Liver (tissue), 10 donors: ENCODE measurements at places on chromosomes 5 and 9. TPM values are rescaled to one million over a fixed set of nuclear protein-coding genes. Genes with fewer than 3 reads are reported as not detected.
A peak's percentile ranks its signal among the peaks of the same experiment; 100 is the strongest.

- DNase-seq: no peak
Measured at GRCh38 chr5:59483971-59484472, 409.5 kb downstream of the PDE4D start.

GRCh38 chr9:83342006-83342405, 196.2 kb downstream of the FRMD3 start:
- no peak for DNase-seq

- no peak for DNase-seq
Measured at GRCh38 chr5:136055612-136056309, 27.0 kb downstream of the TGFBI start.

- no peak for DNase-seq
Measured at GRCh38 chr9:77773381-77773780, 125.3 kb upstream of the GNA14 start.

GRCh38 chr5:116409591-116410296, 164.9 kb downstream of the SEMA6A start:
- no peak for DNase-seq

- DNase-seq: no peak
Measured at GRCh38 chr5:95799191-95799835, 23.2 kb downstream of the GLRX start.

DNA sequence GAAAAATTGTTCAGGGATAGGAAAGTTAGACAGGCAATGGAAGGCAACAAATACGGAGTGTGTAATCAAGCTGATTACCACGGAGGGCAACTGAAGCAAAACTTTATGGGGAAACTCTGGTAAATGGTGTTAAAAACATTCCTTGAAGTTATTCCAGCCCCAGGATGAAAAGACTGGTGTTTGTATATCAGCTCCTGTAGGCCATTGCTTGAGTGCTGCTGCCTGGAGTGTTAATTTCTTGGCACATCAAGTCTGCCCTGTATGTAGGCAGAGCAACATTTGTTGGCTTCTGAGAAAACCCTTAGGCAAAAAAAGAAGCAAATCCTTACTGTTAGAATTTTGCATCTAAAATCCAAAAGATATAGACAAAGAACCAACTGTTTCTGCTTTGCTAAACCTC, 686.5 kb upstream of the ACO1 start:
- DNase-seq: no peak

DNA sequence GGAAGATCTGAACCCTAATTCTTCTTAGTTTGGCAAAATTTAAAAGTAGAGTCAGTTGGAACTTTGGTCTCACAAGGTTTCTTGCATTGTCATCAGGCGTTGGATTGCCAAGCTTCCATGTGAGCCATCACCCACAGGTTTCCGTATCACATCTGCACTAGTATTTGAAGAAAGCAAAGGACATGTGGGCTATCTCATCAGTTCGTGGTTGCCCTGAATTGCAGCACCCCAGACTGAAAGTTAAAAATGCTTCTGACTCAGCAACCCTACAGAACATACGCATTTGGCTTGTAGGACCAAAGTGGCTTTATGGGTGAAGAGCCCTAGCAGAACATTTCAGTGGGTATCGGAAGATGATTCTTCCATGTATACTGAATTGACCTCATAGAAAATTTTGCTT, 358.0 kb downstream of the ENC1 start:
- no peak for DNase-seq

DNA sequence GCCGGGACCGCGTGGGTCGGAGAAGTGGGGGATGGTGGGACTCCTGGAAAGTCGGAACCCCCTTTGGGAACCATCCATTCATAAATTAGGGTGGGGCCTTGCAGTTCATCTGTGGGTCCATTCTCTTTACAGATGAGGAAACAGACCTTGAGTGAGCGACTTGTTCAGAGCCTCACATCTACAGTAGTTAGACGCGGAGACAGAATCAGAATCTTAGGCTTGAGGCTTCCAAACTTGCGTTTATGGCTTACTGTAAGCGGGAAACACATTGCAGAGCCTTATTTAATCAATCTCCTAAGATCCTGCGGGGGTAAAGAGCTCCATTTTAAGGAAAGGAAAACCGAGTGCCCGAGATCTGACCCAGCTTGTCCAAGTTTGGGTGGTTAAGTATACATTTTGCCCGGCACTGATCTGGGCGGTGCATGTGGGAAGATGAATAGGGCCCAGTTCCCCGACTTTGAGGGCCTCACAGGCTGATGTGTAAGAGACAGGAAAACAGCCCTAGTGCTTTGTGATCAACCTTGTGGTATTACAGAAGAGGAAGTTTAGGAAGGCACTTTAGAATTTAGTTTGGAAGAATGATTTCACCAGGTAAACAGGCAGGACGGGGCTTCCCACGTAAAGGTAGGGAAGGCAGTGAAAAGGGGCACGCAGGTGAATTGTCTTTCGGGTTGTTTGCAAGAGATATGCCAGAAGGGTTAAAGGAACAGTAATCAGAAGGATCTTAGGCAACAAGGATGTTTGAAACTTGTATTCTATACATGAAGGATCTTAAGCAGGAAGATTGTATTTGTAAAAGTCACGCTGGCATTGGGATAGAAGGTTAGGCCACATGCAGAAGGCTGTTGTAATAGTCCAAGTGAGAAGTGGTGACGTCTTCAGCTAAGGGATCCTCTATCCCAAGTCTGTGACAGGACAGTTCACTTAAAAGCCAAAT, 744 bp downstream of the TARS1 start:
- DNase-seq: no peak

Gene SV2C
- not detected for total RNA-seq

GRCh38 chr9:121269642-121270254, 1.8 kb downstream of the GSN start:
- DNase-seq: no peak

- no peak for DNase-seq
Measured at GRCh38 chr5:59341760-59342159, 551.8 kb downstream of the PDE4D start.

Gene OCLN
- 53.9 TPM for total RNA-seq

Gene FCHO2
- total RNA-seq: 12.0 TPM

Gene SPINK4
- not detected for total RNA-seq

GRCh38 chr5:179800071-179800695, 6.4 kb downstream of the LTC4S start:
- no peak for DNase-seq

DNA sequence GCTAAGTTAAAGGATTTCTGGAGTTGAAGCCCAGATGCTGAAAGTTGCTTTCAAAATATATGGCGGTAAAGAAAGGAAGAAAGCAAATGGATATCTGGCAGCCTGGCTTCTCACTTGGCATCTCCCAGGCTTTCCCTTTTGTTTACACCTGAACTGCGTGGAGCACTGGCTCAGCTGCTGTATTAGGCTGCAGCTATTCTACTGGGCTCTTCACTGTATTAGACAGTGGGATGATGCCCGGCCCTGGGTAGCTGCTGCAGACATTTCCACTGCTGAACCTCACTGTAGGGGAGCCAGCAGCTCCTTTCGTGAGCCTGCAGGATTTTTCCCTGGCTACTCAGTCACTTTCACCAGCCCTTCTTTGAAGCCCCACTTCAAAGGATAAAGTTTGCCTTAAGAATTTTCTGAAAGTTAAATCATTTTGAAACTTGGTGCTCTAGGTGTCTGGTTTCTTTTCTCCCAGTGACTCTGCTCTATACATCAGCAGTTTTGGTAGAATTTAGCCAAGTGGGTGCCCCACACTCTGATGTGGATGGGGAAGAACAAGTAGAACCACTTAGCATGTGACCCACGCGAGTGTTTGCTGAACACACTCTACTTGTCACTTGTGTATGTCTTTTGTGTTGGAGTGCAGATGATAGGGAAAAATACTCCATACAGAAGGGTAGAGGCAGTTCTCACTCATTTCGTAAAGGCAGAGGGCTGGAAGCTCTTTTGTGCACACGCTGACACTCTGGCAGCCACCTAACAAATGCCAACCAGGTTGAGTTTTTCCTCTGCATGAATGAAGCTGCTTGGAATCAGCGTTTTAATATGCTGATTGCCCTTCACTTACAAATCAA, 49.9 kb downstream of the C9orf152 start:
- DNase-seq: no peak

GRCh38 chr5:7706256-7706655, 144.7 kb downstream of the CFAP90 start:
- no peak for DNase-seq

Gene ANGPTL2
- 0.93 TPM for total RNA-seq

DNA sequence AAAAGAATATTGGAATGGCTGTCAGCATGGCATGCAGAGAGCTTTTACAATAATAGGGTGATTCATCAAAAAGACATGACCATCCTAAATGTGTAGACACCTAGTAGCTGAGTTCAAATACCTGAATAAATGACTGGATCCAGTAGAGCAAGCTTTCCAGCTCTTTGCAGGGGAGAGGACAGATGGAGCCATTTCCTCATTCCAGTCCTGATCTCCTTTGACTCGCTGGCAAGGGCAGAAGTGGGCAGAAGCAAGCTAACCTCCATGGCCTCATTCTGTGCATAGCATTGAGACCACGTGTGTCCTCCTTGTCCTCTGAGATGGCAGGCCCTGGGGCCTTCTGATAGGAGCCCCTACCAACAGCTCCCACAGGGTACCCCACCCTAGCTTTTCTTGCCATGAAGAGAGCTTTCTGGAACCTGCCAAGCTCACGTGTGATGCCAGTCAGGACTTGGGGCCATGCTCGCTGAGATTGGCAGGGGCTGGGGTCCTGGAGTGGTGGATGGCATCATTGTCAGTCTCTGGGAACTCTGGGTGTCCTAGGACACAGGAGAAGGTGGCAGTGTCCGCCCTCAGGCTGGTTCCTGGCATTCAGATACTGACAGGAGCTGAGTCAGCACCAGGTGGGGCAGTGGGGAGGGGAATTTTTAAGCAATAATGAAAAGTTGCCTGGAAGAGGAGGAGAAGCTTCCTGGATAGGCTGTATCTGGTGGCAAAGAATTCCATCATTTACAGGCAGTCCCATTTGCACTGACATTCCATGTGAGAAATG, 33.6 kb downstream of the WWC1 start:
- no peak for DNase-seq

Gene UQCRQ
- 62.5 TPM for total RNA-seq

Gene WHRN
- total RNA-seq: 1.9 TPM

DNA sequence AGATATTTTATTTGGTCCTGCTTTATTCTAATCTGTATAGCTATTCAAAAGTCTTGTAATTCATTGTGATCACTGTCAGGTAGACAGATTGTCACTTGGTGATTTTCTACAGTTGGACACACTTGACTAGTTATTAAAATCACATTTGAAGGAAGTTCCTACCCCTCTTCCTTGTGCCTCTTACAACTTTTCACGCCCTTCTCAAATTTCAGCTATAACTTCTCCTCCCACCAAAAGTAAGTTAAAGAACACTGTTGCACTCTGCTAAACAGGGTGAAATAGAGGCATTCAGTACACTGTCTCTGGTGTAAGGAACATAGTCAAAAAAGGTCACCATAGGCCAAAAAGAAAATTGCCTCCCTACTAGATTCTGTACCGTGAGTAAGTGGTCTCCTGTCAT, 142.1 kb upstream of the POU5F2 start:
- DNase-seq: no peak

Gene TAF11L14
- total RNA-seq: not detected

DNA sequence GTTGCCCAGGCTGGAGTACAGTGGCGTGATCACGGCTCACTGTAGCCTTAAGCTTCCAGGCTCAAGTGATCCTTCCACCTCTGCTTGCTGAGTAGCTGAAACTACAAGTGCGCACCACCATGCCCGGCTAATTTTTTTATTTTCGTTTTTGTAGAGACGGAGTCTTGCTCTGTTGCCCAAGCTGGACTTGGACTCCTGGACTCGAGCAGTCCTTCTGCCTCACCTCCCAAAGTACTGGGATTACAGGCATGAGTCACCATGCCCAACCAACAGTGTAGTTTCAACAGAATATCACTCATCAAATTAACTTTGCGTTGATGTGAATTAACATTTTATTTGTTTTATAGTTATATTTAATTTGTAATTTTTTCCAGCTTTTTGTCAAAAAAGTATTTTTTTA, 45.3 kb downstream of the WDR70 start:
- DNase-seq: no peak

Gene PNPLA7
- total RNA-seq: 6.5 TPM

DNA sequence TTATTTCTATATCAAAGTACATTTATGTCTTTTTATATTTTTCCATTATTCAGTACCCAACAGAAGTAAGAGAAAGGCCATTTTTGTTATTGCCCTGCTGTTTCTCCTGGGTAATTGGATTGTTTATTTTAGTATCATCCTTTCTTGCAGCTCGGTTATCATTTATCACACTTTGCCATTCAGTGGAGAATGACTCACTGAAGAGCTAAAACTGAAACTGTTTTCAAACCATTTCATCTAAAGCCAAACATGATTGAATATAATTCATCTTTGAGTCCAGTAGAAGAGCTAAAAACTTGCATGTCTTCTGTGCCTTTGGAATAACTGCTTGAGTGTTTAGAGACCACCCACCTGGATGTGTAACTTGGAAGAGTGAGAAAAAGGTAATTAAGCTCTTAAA, 139.5 kb upstream of the PRDM9 start:
- no peak for DNase-seq

Gene IFNK
- total RNA-seq: not detected

Gene IFNA14
- not detected for total RNA-seq

DNA sequence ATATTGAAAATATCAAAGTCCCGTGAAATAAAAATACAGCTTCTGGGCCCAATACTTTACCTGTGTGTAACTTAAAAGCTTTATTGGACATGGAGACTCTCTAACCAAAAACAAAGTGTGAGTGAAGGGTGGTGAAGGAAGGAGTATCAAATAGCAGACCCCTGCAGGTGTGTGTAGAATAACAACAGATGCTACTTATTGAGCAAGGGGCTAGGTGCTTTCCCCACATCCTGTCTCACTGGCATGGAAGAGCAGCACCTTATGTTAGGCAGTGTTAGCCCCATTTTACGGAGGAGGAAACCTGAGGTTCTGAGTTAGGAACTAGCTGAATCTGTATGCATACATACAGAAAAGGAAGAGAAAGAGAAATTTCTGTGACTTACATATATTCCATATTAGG, 21.8 kb downstream of the SLIT3 start:
- no peak for DNase-seq

DNA sequence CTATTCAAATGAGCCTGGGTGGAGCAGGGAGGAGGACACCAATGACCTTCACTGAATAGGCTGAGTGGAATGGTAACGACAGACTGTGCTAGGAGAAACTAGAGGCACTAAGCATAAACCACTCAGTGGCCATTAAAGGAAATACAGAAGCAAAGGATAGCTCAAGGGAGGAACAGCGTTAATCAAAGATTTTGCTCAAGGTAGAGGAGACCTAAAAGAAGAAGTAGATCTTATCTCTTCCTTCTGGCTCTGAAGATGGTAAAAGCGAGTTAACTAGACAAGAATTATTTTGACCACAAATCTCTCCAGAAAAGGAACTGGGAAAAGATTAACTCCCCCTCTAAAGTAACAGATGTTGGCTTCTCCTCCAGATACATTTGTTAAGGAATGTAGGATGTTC, 299.6 kb downstream of the EPB41L4A start:
- no peak for DNase-seq

- DNase-seq: no peak
Measured at GRCh38 chr5:156647034-156647451, 203.1 kb upstream of the PPP1R2B start.

DNA sequence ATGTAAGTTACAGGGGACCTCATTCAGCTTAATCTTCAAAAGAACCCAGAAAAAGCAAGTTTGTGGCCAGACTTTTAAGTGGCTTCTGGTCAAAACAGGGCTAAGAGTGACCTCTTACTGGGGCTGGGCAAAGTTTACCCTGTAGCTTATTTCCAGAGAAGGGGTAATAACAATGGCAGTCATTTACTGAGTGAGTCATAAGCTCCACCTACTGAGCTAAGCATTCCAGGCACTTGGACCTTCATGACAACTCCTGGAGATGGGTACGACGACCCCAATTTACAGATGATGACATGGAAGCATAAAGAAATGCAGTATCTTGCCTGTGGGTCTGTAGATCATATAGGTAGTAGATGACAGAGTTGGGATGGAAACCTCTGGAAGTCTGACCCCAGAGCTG, 4.7 kb upstream of the GPR151 start:
- DNase-seq: no peak

GRCh38 chr5:151155775-151156506, 1.6 kb downstream of the ANXA6 start:
- peak; percentile 56 for DNase-seq
